Thymus (tissue), 14 donors: ENCODE measurements at places on chromosomes 5 and 9. TPM values are rescaled to one million over a fixed set of nuclear protein-coding genes. Genes with fewer than 3 reads are reported as not detected.

DNA sequence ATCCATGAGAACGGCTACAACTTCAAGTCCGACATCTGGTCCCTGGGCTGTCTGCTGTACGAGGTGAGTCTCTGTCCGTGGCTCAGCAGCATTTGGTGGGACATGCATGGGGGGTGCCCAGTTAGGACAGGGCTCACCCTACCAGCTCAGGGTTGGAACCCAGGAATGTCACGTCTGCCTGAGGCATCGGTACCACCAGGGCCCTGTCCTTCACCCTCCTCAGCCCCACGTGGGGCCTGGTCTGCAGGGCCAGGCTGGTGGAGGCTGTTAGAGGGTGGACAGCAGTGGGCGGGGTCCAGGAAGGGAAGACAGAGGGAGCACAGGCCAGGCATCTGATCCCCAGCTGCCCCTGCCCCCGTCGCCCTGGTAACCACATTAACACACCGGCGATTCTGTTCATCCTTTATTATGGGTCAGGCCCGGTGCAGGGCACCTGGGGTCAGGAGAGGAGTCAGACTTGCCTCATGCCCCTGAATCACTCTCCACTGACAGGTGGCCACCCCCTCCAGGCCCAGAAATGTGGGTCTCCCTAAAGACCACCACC lies 75.6 kb downstream of the PSMB7 start:
- no peaks in the 10 kb centered on the region for H3K36me3 ChIP-seq
- no peaks in the 10 kb centered on the region for H3K4me1 ChIP-seq
- no peaks in the 10 kb centered on the region for H3K27me3 ChIP-seq
- DNase-seq = no peak
- no peak overlapping the region for H3K4me3 ChIP-seq

GRCh38 chr5:59421986-59422941 lies 471.3 kb downstream of the PDE4D start:
- no peaks in the 10 kb centered on the region for H3K36me3 ChIP-seq
- H3K4me1 ChIP-seq = no peaks in the 10 kb centered on the region
- no peak overlapping the region for H3K27ac ChIP-seq
- DNase-seq = no peak
- H3K27me3 ChIP-seq = no peaks in the 10 kb centered on the region

Gene IFNA13
- total RNA-seq = not detected

Gene WDR38
- 0.14 TPM for total RNA-seq

Gene PIK3R1
- 61.8 TPM for total RNA-seq
